DMS53 (cell line): ENCODE measurements at places on chromosomes 11 and 22.

DNA sequence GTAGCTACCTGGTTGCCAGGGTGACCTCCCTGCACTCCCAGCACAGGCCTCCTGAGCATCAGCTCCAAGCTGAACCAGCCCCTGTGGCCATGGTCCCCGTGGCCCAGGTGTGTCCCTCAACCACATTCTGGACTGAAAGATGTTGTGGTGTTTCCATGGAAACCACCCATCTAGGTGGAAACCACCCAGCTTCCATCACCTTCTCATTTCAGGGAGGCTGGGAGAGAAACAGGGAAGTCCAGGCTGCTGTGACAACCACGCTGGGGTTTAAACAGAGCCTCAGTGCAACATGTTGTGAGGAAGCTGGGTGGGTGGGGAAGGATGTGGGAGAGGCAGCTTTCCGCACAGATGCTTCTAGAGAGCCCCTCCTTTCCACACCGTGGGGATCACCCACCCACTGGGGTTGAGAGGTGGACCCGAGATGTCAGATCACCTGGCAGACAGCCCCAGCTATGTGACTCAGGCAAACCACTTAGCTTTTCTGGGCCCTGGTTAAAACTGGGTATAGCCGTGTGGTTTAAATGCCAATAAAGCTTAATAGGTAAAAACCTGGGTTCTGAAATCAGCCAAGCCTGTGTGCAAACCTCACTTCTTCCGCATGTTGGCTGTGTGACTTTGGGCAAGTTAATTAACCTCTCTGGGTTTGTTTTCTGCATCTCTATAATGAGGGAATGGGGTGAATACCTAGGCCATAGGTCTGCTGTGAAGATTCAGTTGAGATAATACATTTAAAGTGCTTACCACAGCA is 46.4 kb downstream of the CD82 start:
- DNase-seq, result peak; percentile 47

GRCh38 chr11:44104481-44105294 is 9.2 kb downstream of the EXT2 start:
- no peak for DNase-seq

DNA sequence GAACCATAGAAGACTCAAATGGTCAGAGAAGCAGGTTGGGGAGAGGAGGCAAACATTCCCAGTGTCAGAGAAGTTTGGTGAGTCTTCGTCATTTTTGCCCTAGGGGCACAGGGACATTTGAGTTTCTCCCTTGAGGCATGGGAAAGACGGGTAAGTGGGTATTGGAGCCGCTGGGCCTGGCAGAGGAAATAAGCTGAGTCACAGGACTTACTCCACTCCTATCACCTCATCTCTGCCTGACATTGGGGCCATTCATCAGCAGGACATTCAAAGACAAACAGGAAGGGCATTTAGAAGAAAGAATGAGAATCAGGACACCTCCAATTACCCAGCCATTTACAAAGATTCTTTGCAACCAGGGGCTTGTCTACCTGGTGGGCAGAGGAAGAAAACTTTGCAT is 100.7 kb upstream of the SEZ6L start:
- DNase-seq, result no peak

- no peak for DNase-seq
These were observed 40.1 kb downstream of the EIF4ENIF1 start for GRCh38 chr22:31449506-31449905.

DNA sequence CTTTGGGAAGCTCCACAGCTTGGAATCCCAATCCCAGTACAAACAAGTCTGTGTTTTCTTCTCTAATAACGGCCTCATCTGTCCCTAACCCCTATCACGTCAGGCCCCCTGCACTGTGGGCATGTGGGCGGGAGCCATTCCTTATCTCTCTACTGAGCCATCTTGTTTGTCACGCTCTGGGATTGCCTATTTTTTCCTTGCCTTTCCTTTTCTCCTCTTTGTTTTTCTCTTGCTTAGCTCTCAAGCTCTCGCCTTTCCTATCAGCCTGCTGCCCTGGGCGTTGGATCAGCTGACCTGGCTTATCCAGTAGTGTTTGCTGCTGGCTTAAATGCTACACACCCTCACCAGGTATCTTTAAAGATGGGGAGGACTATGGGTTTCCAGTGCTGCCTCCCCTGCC is 35.8 kb downstream of the ARHGAP1 start:
- DNase-seq, result no peak

- DNase-seq, result no peak
These were observed 3.8 kb downstream of the MOB2 start for GRCh38 chr11:1482581-1483444.

GRCh38 chr11:61645179-61645868 is 34.9 kb upstream of the DAGLA start:
- DNase-seq, result no peak

DNA sequence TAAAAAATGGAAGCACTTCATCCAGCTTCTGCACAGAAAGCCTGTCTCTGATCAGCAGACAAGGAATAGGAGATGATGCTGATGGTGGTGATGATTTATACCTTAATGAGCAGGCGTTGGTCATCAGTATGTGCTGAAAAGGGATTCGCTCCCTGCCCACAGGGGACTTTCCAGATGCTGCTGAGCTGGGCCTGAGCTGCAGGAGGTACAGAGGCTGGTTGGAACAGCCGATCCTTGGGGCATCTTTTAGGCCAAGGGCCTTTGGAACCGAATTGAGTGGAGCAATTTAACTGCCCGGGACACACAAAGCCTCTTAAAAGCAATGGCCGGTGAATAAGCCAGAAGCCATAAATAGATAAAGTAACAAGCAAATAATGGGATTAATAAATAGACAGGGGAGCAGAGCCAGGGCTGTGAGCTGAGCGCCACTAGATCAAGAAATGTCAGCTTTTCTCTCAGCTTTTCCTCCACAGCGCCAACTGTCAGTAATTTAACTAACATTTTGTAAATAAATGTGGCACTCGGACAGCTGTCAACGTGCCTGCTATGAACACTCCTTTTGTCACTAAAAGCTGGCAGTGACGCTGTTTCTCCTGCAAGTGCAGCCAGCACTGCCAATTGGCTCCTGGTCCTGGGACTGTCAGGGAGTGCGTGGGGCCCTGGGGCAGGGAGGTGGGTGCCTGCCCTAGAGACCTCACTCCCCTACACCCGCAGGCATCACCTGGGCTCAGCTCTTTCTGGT is 562.3 kb downstream of the NTM start:
- DNase-seq, result no peak

GRCh38 chr22:47388778-47389177 is 626.3 kb downstream of the TBC1D22A start:
- DNase-seq, result no peak

GRCh38 chr11:955154-956063 is 29.7 kb downstream of the AP2A2 start:
- no peak for DNase-seq

GRCh38 chr11:129373489-129373953 is 2.1 kb upstream of the BARX2 start:
- peak; percentile 53 for DNase-seq

- DNase-seq, result no peak
These were observed 3.8 kb downstream of the MUC5AC start for GRCh38 chr11:1161410-1162137.

GRCh38 chr11:109956124-109956793 is 136.9 kb upstream of the ZC3H12C start:
- DNase-seq, result peak; percentile 24

DNA sequence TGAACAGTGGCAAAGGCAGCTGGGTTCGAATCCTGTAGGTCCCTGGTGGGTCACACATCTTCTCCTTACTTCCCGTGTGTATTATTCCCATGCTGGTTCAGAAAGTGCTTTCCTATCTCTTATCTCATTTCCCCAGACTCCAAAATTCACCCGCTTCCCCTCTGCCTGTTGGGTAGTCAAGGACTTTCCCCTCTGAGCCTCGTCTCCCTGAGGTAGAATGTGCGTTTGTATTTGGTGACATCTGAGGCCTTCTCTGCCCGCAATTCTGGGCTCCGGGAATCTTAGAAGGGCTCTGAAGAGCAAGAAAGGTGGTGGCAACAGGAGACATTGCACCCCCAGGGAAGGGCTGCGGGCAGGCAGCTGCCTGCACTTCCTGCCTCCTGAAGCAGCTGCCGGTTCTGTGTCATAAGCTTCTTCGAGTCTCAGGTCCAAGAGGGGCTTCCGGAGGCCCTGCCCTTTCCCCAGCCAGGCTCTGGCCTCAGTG is 5.9 kb downstream of the LRRC32 start:
- no peak for DNase-seq

- DNase-seq, result no peak
These were observed 1529.2 kb upstream of the TENM4 start for GRCh38 chr11:80970037-80970436.

DNA sequence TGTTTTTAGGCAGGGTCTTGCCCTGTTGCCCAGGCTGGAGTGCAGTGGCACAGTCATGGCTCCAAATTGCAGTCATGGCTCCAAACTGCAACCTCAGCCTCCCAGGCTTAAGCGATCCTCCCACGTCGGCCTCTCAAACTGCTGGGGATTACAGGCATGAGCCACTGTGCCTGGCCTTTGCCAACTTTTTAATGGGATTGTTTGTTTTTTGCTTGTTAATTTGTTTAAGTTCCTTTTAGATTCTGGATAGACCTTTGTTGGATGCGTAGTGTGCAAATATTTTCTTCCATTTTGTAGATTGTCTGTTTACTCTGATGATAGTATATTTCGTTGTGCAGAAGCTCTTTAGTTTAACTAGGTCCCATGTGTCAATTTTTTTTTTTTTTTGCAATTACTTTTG is 10.0 kb upstream of the SCGB1D1 start:
- DNase-seq, result no peak

DNA sequence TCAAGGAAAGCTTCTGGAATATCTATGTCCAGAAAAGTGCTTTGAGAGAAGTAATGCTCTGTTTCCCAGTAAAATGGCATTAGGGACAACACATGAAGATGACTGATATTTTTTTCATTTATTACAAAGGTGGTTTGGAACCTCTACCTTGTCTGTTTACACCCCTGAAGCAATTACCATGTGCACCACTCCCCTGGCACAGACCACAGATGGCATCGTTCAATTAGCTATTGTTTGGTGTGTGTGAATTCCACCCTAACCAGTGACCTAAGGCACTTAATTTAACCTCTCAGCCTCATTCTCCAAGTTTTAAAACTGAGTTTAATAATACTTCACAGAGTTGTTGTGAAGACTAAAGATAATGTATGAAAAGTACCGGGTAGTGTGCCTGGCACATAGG is 127.6 kb upstream of the BMAL1 start:
- DNase-seq, result no peak

GRCh38 chr11:78099666-78100065 is 20.0 kb upstream of the NDUFC2 start:
- DNase-seq, result no peak

- peak; percentile 45 for DNase-seq
These were observed 6.9 kb downstream of the MCAT start for GRCh38 chr22:43136255-43136654.

- peak; percentile 92 for DNase-seq
These were observed 104.4 kb downstream of the FANCF start for GRCh38 chr11:22521226-22521625.

DNA sequence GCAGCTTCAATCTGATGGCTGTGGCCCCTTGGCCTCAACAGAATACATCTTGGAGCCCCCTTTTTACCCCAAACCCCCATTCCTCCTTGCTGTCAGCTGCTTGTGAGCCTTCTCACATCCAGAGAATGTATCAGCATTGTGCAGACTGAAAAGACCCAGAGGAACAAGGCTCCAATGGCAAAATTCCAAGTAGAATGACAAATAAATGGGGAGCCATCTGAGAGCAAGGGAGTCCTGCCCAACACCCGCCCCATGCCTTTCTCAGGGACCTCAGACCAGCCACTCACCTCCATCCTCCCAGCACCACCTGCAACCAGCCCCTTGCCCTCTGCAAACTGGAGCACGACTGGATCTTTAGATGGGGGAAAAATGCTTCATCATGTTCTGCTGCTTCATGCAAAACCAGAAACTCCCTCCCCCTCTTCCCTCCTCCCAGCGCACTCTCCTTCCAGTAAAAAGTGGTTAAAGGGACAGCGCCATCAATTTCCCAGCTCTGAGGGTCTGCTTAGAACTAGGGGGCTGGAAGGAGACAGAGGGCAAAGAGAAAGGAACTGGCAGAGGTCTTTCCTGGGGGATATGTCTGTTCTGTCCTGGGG is 2.2 kb upstream of the NEFH start:
- peak; percentile 4 for DNase-seq

DNA sequence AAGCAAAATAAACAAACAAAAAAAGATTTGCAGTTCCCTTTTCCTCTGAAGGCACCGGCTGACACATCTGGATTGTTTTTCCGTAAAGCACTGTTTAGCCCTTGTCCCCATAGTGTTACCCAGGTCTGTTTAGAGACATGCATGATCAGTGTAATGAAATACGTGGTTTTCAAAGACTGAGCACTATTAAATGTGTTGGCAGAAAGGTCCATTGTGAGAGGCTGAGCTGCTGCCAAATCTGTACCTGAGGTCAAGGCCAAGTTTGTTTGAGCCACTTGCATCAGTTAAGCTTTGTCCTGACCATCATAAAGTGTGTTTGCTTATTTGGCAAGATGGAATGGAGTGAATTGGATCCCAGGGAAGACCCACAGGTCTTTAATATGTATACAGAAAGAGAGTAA is 26.3 kb downstream of the CTR9 start:
- DNase-seq, result no peak

DNA sequence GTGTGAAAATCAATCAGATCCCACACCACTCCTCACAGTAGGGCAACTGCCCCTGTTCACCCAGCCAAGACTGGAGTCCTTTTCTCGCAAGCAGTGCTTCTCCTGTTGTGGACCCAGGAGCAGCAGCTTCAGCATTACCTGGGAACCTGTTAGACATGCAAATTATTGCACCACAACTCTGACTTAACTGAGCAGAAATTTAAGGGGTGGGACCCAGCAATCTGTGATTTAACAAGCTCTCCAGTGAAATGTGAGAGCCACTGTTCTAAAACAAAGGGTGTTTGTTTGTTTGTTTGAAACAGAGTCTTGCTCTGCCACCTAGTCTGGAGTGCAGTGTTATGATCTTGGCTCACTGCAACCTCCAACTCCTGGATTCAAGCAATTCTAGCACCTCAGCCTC is 591.4 kb downstream of the SOX6 start:
- no peak for DNase-seq

- DNase-seq, result peak; percentile 97
These were observed 139.0 kb downstream of the ETS1 start for GRCh38 chr11:128448200-128448886.

GRCh38 chr11:105799728-105800462 is 190.0 kb downstream of the GRIA4 start:
- DNase-seq, result peak; percentile 5

DNA sequence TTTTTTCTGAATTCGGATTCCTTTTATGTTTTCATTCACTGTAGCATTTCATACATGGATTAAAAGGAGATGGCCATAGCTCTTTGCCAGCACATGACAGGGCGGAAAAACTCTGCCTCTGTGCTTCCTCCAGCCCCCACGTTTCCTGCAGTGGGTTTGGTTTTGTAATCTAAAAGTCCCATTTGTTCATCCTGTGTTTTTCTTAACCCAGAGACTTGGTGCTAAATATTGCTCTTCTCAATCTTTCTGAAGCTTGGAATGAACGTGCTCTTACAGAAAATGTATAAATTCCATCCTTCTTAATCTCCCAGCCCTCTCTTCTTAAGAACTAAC is 89.9 kb downstream of the PPP6R3 start:
- DNase-seq, result no peak
